Stimulated activated CD4-positive, alpha-beta T cell treated with anti-CD3 and anti-CD28 coated beads, Interleukin-15, amount 100 ng/mL, for 48 hours (primary cell): ENCODE measurements at places on chromosomes 13 and 19.

GRCh38 chr13:59677966-59678814, 485.5 kb downstream of the DIAPH3 start:
- DNase-seq = no peak

DNA sequence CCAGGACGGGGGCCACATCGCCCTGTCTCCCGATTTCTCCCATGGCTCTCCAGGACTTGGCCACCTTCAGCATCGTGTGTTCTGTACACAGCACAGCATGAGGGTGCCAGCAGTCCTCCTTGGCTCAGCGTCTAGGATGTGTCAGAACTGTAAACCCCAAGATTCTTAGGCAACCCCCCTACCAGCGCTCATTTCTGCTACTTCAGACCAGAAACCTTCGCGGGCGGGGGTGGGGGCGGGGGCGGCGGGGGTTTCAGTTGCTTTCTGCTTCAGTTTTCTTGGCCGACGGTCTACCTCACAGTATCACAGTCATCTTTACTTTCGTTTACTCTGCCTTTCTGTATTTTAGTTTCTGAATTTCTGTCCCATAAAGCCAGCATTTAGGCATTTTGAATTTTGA, 82.4 kb downstream of the GGACT start:
- DNase-seq = peak; percentile 37

DNA sequence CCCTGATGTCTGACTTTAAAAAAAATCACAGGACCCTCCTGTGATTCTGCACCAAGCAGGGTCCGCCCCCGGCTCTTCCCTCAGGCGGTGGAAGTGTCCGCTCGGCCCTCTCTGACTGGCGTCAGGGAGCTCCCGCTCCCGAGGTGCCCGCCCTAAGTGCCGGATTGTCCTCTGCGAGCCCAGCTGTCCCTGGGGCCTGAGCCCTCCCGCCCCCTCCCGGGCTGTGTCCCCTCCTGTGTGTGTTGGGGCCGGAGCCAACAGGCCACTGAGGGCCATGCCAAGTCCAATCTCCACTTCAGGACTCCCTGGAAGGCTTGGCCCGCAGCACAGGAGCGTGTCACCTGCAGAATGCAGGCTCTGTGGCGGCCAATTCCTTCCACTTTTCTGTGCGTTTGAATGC, 25.4 kb downstream of the MAP2K2 start:
- DNase-seq = no peak

- no peak for DNase-seq
These were observed 288.0 kb upstream of the MAB21L1 start for GRCh38 chr13:35764326-35765015.

GRCh38 chr19:36150586-36150985, 1.7 kb downstream of the COX7A1 start:
- DNase-seq = no peak

DNA sequence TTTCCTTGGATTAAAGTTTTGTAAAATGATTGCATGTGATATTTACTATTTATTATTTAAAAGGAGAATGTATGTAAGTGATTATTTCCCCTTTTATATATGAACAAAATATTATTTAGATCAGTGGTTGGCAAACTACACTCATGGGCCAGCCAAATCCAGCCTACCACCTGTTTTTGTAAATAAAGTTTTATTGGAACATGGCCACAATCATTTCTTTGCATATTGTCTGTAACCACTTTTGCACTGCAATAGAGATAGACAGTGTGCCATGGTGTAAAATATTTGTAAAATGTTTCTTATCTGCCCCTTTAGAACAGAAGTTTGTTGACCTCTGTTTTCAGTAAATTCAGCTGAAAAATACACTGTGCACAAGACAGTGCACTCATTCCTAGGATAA, 426.4 kb downstream of the MYO16 start:
- DNase-seq = no peak

GRCh38 chr19:18290302-18291018, 9.0 kb upstream of the JUND start:
- DNase-seq = peak; percentile 94

- DNase-seq = peak; percentile 43
These were observed 9.9 kb upstream of the ACSBG2 start for GRCh38 chr19:6125571-6125989.

- DNase-seq = no peak
These were observed 158.0 kb downstream of the DLEU7 start for GRCh38 chr13:50685491-50685890.

DNA sequence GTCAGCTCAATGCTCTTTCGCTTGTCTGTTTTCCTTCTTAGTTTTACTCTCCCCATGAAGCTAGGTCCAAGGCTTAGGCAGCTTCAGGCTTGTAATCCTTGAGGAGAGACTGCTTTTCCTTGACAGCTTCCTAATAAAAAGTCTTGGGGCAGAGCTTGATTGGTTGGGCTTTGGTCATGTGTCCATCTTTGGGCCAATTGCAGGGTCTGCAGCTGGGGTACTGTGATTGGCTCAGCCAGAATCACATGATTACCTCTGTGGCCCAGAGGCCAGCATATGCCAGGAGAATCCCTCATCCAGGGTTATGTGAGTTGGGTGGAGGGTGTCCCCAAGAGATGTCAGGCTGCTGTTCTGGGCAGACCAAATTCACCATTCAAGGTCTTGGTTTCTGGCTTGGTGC, 8.1 kb downstream of the KLK1 start:
- DNase-seq = no peak

- no peak for DNase-seq
These were observed 881.9 kb downstream of the SLITRK6 start for GRCh38 chr13:84917252-84917878.

- DNase-seq = no peak
These were observed 7.3 kb downstream of the ADPRHL1 start for GRCh38 chr13:113445791-113446487.

DNA sequence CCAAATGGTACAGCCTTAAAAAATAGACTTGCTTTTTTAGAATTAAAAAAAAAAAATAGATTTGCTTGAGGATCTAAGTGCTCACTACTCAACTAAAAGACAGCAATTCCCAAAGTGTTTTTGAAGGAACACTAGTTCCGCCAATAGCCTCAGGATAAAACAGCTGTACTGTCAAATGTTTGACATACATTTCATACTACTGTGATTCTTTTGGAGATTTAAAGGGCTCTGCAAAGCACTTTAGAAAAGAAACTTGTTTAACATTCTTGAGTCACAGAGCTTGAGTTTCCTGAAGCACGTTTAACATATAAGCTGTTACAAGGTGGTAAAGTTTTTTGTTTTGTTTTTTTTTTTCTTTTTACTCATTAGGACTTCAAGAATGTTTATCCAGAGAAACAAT, 23.1 kb upstream of the KLF5 start:
- no peak for DNase-seq

- DNase-seq = peak; percentile 74
These were observed 9.8 kb upstream of the DPF1 start for GRCh38 chr19:38233740-38234251.

DNA sequence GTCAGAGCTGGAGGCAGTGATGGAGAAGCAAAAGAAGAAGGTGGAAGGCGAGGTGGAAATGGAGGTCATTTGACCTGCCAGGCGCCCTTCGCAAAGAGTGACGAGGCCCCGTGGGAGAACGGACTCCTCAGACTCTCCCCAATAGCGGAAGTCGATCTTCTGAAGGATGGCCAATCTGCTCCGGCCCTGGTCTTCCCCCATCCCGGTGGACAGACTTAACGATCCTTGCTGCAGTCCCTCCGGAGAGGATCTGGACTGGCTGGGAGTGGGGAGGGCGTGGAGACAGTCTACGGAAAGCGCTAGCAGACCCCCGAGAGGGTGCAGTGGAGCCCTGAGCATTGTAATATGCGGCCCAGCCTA, 11.9 kb downstream of the EPS8L1 start:
- no peak for DNase-seq

DNA sequence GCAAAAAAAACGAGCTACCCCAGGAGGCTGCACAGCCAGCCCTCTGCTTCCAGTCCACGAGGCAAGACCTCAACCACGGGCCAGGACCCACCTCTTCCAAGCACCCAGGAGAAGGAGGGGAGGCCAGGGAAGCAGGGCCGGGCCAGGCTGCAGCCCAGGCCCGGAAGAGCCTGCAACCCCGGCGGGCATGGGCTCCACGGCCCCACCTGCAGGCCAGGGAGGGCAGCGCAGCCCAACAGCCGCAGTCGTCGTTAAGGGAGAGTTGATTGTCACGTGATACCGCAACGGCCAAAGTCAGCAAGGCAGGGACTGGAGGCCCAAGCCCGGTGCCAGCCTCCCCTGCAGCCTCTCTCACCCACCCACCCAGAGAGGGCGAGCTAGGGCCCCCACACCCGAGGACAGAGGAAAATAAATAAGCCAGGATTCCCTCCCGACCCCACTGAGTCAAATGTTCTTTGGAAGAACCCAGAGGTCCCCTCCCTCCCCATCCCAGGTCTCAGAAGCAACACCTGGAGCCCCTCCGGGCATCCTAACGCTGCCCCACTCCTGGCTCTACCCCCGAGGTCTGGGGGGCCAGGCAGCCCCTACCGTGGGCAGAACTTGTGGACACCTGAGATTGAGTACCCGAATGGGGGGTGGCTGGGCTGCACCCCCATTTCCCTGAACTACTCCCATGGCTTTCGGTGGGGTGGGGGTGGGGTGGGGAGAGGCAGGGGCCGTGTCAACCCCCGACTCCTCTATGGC, 5.2 kb upstream of the REXO1 start:
- DNase-seq = peak; percentile 72

DNA sequence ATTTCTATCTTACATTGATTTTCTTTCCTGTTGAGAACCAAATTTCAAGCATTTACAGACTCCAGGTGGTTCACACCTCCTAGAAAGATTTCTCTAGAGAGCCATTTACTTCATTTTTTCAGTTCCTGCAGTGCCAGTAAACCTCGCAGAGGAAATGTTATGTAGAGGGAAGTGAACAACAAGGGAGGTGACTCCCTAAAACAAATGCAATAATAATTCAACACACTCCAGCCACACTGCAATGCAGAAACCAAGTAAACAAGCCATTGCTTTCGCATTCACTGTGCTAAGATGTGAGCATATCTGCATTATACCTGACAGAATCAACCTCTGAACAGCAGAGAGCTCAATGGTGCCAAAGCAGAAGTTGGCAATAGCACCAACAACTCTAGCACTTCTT, 215.1 kb downstream of the RBM26 start:
- no peak for DNase-seq

- no peak for DNase-seq
These were observed 92.7 kb upstream of the GPR12 start for GRCh38 chr13:26853323-26853722.

- DNase-seq = no peak
These were observed 129.1 kb downstream of the TM9SF2 start for GRCh38 chr13:99630269-99630898.

GRCh38 chr13:91375116-91375729, 23.2 kb upstream of the GPC5 start:
- DNase-seq = no peak

DNA sequence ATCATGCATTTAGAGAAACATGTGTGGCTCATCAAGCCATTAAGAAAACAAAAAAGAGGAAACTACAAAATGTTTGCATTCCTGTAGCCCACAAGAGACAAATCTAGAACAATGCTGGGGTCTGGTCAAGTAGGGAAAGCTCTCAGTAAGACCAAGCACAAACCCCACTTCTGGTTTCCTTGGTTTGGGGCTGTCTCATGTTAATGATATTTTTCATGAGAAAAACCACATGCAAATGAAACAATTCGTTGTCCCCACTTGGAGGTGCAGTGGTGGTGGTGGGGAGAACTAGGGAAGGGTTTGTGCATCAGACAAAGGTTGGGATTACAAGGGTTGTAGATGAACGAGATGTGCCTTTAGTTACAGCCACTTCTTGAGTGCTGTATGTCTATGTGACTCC, 7.0 kb upstream of the RB1 start:
- DNase-seq = no peak

- DNase-seq = no peak
These were observed 60.6 kb downstream of the NDFIP2 start for GRCh38 chr13:79541426-79542049.

DNA sequence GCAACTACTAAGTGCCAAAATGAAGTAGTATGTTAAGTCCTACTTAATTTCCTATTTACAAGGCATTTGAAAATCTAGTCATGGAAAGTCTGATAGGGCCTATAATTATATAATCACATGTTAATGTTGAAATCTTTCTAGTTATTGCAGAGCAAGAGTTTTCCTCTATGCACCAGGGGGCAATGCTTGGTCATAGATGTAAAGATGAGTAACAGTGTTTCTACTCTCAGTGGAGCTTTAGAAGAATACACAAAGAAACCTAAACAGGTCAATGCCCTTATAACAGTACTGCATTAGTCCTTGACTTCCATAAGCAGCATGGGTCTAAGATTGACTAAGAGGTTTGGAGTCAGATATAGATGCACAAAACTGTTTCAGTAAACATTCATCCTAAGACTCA, 218.7 kb downstream of the KCTD12 start:
- no peak for DNase-seq
